CMK (cell line): ENCODE measurements at places on chromosomes 5 and 9.
A peak's percentile ranks its signal among the peaks of the same experiment; 100 is the strongest.

DNA sequence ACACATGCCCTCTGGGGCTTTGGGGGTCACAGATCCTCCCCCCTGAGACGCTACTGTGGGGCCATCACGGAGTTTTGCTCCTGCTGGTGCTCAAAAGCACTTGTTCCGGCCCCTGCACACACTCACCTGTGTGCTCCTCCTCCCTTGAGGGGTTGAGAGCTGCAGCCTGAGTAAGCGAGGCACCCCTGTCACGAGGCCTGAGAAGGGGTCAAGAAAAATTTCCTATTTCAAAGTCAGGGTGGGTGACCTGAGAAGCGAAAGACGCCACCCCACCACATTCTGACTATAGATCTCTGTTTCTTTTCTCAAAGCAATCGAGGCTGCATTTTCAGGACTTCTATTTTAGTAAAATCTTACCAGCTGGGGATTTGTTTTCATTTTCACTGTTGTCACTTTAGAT, 138.5 kb downstream of the DCP2 start:
- DNase-seq: no peak

GRCh38 chr9:126986506-126986951, 71.9 kb downstream of the RALGPS1 start:
- DNase-seq: no peak

GRCh38 chr5:73654819-73655318, 28.9 kb downstream of the ARHGEF28 start:
- no peak for DNase-seq

- no peak for DNase-seq
Observed at GRCh38 chr9:6609497-6610016, 36.0 kb downstream of the GLDC start.

DNA sequence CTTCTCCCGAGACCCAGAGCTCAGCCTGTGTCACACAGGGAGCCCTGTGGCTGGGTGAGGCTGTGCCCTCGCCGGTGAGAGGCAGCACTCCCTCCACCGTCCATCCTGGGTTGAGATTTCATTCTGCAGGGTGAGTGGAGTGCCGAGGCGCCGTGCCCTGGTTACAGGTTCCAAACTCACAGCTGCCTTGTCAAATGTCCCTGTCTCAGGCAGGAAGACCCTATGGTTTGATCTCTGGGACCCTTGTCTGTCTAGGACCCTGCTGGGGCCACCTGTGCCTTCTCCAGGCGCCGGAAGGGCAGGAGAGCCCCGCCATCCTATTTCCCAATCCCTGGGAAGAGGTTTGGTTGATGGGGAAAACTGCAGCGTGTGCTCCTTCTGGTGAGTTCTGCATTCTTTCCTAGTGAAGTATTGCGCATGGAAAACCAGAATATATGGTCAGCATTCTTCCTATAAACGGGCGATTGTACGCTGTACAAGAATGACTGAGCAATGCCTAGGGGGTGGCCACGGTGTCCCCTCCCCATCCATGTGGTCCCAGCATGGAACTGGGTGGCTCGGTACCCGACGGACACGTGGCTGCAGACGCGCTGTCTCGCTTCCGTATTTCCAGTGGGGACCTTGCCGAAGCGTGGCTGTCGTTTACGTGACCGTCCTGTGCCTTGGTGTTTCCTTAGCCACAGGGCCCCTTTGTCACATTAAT, 95.9 kb upstream of the COL5A1 start:
- no peak for DNase-seq

GRCh38 chr5:134133995-134134541, 19.6 kb downstream of the TCF7 start:
- no peak for DNase-seq

DNA sequence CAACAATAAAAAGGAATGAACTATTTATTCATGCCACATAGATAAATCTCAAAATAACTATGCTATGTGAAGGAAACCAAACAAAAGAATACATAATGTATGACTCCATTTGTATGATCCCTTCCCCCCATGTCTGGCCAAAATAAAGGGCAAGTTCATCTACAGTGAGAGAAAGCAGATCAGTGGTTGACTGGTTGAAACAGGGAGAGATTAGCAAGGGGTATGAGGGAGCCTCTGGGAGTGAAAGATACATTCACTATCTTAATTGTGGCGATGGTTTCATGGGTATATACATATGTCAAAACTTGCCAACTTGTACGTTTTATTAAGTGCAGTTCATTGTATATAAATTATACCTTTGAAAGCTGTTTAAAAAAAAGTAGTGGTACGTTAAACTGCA, 4.8 kb downstream of the PSMD5 start:
- no peak for DNase-seq

DNA sequence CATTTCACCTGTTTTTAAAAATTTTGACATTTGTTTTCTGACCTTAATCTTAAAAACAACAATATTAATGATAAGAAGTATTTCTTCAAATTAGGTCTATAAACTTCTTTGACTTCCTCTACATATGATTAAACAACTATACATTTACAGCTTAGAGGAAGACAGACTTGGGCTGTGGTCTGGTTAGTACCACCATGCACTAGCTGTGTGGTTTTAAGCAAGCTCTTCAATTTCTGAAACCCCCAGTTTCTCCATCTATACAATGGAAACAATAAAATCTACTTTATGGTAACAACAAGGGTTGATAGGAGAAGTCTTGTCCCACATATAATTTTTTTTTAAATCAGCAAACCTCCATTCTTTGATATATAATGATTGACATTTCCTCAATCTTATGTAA, 15.7 kb downstream of the ANKDD1B start:
- DNase-seq: no peak

- no peak for DNase-seq
Observed at GRCh38 chr9:127319366-127320114, 55.0 kb downstream of the GARNL3 start.

DNA sequence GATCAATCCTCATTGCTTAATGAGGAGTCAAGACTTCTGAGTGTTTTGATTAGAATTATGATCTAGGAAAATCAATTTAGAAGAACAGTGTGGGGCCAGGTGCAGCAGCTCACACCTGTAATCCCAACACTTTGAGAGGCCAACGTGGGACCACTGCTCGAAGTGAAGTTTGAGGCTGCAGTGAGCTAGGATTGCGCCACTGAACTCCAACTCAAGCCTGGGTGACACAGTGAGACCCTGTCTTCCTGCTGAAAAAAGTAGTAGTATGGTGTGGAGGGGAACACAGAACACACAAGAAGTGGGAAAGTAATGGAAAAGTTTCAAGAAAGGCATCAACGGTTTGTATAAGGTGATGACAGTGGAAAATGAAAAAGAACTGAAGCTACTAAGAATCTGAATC, 9.1 kb downstream of the FNIP1 start:
- no peak for DNase-seq

- no peak for DNase-seq
Observed at GRCh38 chr5:175517824-175518450, 39.6 kb downstream of the SFXN1 start.

DNA sequence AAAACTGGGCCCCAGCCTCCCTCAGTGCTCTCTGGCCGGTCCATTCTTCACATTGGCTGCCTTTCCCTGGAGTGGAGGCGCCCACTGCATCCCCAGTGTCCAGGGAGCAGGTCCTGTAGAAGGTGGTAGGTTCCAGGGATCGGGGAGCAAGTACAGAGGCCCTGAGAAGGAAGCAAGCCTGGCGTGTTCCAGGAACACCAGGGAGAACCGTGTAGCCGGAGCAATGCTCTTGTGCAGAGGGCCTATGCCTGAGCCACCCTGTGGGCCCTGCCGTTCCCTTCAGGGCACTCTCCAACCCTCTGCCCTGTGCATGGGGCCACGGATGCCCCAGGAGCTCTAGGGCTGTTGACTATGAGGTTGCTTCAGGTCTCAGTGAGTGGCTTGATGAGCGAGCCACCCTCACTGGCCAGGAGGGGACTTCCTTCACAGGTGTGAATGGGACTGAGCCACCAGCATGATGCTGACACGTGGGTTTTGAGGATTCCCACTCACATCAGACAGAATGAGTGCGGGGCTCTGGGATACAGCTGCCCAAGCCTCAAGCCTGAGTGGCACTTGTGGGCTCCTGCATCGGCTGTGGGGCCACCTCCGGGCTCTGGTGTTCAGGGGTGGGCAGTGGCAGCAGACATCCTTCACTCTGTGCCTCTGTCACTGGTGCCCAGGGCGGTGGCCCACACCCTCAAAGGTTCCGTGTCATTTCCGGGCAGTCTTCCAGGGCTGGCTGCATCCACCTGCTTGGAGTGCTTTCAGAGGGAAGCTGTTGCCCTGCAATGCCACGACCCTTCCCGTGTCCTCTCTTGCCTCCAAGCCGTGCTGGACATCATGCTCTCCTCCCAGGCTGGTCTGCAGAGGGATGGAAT, 54.4 kb downstream of the ADAMTS2 start:
- no peak for DNase-seq

DNA sequence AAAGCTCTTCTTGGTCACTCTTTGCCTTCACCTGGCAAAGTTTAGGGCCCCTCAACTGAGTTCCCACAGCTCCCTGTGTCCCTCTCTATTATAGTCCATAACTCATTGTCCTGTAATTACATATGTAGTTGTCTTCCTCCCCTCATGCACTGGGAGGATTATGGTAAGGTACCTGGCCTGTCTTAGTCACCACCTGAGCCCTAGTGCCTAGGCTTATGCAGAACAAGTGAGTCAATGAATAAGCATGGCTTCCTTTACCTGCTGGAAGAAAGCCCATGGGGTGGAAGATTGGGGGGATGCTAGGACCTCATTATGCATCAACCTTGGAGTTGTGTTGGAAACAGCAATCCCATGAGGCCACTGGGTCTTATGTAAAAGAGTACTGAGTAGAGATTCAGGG, 187.7 kb upstream of the TRIM32 start:
- no peak for DNase-seq

DNA sequence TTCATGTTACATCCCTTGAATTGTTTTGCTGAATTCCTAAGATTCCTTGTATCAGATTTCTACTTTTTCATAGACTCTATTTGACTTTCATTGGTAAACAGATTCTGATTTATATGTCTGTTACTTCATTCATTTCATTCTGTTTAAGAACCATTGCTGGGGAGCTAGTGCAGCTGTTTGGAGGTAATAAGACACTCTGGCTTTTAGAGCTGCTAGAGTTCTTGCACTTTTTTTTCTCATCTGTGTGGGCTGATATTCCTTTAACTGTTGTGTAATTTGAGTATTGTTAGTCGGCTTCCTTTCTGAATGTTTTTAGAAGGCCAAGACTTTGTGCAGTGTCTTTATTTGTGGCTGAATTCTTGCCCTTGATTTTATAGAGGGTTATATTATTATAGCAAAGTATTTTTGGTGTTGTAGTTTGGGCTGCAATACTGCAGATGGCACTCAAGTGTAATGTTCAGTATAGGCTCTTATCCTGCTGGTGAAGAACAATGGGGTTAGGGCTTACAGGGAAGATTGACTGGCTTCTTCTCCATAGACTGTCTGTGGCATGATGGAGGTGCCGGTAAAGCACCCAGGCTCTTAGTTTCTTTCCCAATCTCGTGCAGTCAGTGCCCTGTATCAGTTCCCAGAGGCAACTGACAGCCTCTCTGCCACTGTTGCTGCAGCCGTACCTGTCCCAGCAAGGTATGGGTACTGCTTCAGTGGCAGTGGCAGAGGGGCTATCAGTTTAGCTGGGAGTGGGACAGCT, 162.2 kb downstream of the OXCT1 start:
- no peak for DNase-seq

DNA sequence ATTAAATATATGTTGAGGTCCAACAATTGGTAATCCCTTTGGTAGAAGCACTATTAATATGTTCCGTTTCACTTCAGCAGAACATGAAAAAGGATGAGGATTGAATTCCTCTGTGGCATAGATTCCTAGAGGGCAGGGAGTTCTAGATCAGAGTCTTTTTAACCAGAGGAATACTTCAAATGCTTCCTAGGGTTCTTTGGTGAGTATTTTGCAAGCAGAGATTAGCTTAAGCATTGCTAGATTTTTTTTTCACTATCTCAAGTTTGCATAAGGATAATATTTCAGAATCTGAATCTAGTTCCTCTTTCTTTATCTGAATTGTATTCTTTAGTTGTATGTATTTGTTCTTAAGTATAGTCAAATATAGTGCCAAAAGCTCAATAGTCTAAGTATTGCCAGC, 116.6 kb upstream of the ADAMTSL1 start:
- no peak for DNase-seq

- no peak for DNase-seq
Observed at GRCh38 chr9:136196404-136197083, 8.4 kb downstream of the LHX3 start.

- no peak for DNase-seq
Observed at GRCh38 chr5:173480896-173481295, 135.6 kb downstream of the BOD1 start.

- no peak for DNase-seq
Observed at GRCh38 chr9:89991204-89991790, 386.5 kb downstream of the GADD45G start.

GRCh38 chr9:87714819-87715218, 11.1 kb upstream of the CTSL start:
- no peak for DNase-seq

- no peak for DNase-seq
Observed at GRCh38 chr5:97936231-97936630, 753.2 kb upstream of the RIOK2 start.

GRCh38 chr5:171318026-171318425, 9.0 kb downstream of the TLX3 start:
- no peak for DNase-seq

- no peak for DNase-seq
Observed at GRCh38 chr9:134833294-134833880, 47.2 kb upstream of the FCN2 start.

DNA sequence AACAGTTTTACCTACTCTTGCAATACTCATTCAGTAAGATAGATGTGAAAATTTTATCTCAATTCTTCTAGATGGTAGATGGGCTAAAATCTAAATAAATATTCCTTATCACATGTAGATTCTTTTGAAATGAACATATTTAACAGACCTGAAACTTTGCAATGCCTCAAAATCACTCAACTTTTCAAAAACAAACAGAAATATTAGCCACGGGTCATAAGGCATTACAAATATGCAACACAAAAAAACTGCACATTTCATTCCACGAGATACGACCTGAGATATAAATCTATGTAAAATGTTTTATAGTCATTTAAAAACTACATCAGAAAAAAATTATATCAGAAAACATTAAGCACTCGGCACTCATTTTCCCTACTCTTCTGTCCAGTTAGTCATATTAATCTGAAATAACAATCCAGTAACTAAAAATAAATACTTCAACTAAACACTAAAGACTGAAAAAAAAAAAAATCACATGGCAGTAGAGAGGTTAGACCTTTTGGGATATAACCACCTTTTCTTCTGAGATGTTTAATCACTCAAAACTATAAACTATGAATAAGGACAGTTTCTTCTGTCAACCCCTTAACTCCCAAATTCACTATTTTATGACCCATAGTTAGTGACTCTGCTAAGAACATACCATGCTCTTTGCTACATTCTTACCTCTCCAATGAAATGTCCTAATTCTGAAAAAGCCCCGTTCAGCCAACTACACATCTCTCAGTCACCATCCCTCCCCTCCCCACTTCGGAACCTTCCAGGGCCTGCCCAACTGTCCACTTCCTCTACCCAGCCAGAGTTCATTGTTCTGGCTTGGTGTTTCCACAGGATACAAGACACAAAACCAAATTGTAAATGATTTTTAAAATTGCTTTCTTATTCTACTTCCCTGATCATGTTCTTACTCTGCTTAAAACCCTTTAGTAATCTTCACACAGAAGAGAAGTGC, 6.4 kb downstream of the HOMER1 start:
- DNase-seq: no peak

- DNase-seq: no peak
Observed at GRCh38 chr5:154296525-154297159, 106.1 kb downstream of the GALNT10 start.

- DNase-seq: peak; percentile 24
Observed at GRCh38 chr5:112174959-112175594, 244.0 kb downstream of the EPB41L4A start.
